ENCODE measurements at places on chromosomes 2 and 18.

DNA sequence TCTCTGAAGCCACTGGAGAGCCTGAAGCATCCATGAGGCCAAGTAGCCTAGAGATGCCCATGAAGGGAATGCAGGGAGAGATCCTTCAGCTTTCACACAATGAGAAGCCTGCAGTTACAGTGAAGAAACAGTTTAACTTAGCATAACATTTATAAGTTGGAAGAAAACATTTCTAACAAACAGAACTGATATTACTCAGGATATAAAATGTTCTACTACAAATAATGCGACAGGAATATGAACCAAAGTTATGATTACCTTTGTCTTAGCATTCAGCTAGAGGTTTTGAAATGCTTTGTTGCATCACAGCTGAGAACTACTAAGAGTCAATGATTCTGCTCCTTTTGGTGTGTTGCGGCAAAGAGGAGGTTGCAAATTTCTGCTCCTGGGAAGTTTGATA lies 6.9 kb upstream of the KYNU start:
- no peak for DNase-seq

GRCh38 chr18:384897-385296 lies 115.6 kb downstream of the COLEC12 start:
- no peak for DNase-seq

DNA sequence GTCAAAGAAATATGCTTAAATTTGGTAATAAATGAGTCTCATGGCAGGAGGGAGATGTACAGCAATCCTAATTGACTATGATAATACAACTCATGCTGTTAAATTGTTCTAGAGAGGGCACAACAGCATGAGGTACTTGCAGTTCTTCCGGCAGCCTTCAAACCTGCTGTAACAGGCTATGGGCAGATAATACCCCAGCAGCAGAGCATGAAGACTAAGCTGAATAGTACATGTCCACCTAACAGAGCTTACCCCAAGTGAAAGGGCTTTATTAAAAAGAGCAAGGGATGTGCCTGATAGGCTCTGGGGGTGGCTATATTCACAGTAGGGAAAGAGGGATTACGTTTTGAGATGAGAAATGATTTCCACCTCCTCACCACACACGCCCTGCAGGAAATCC lies 28.9 kb downstream of the MRO start:
- DNase-seq = no peak

DNA sequence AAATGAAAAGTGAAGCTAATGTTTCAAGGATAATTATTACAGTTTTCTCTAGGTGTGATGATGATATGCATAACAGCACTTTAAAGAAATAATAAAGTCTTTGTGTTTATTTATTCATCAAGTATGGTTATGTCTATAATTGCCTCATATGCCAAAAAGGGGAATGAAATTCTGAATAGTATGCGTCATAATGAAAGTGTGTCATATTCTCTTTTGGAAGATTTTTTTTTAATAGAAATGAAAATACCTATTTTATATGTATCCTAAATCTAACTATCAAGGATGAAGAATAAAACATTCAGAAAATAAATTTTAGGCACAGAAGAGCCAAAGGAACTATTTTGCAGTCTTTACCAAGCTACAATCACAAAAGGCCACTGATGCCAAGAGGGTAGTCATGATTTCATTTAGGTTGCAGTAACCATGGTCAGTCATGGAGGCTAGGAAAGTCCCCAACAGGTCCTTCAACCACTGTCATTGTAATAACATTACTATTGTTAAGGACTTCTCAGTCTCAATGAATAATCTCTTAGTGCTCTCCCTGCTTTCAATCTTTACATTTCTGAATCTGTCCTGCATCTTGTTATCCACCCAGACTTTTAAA lies 712.5 kb downstream of the DCDC2C start:
- no peak for DNase-seq

GRCh38 chr2:172554352-172555271 lies 1.3 kb upstream of the PDK1 start:
- DNase-seq = no peak

All from SHP77 (cell line).